Kidney (tissue), 22 donors: ENCODE measurements at places on chromosomes 1 and 21. TPM values are rescaled to one million over a fixed set of nuclear protein-coding genes. Genes with fewer than 3 reads are reported as not detected.
A peak's percentile ranks its signal among the peaks of the same experiment; 100 is the strongest.

DNA sequence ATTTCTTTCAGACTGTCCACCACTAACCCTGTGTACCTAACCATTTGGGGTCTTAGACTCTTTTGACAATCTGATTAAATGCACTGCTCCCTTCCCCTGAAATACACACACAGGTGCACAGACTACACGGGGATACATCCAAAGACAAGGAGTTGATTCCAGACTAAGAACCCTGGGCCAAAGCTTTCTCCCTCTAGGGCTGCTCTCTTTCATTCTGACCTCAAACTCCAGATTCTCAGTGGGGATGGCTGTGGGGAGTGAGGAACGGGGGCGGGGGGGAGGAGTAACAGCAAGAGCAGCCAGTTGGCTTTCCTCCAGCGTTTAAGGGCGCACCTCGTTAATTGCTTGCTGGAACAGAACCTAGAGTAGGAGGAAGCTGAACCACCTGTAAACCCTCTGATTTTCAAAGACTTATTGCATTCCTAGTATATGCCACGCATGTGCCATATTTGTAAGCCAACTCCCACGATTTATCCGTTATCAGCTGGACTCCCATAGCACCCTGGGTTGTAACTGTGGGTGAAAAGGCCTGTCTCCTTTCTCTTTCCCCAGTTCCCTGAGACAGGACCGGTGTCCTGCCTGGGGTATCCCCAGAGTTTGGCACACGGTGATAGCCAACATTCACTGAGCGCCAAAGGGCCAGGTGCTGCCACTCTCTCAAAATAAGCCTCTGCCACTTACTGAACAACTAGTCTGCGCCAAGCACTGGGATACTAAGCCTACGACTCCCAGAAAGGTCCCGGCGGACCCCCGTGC lies 920 bp downstream of the MTHFR start:
- DNase-seq = peak; percentile 84

GRCh38 chr1:31617916-31618746 lies 642 bp downstream of the HCRTR1 start:
- peak; percentile 83 for DNase-seq

DNA sequence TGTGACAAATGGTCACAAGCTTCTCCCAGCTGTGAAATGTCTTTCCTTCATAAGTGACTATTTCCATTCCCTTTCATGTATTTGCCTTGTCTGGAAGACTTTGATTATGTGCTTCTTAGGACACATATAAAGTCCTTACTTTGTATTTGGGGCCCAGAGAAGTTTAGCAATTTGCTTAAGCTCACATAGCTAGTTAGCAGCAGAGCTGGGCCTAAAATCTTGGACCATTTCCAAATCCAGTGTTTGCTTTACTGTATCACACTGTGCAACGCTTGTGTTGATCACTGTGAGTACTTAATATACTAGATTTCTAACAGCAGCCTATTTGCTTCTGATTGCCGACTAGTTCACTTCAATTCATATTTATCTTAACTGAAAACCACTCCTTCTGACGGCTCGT lies 2.2 kb upstream of the KCNA3 start:
- DNase-seq = no peak

- no peak for DNase-seq
These were observed 11.8 kb upstream of the IPP start for GRCh38 chr1:45762291-45762690.

GRCh38 chr1:66132324-66132723 lies 339.6 kb downstream of the PDE4B start:
- DNase-seq = no peak

SPRR2G gene
- not detected for total RNA-seq

DNA sequence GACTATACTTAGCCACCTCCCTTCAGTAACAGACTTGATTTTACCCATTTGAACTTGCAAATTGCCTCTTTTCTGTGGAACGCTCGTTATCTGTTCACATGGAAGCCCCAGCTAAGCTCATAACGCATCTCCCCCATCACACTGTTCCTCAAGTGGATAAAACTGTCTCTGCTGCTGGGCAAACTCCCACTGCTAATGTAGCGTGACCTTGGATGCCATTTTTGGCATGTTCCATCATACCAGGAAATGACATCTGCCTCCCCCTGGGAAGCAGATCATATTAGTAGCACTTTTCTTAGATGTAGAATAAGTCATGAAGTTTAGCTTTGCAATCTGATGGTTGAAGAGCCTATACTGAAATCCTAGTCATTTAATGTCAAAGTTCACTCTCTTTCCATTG lies 528.7 kb upstream of the PLXNA2 start:
- no peak for DNase-seq

- no peak for DNase-seq
These were observed 289.4 kb downstream of the ADGRL2 start for GRCh38 chr1:82090104-82090503.

DNA sequence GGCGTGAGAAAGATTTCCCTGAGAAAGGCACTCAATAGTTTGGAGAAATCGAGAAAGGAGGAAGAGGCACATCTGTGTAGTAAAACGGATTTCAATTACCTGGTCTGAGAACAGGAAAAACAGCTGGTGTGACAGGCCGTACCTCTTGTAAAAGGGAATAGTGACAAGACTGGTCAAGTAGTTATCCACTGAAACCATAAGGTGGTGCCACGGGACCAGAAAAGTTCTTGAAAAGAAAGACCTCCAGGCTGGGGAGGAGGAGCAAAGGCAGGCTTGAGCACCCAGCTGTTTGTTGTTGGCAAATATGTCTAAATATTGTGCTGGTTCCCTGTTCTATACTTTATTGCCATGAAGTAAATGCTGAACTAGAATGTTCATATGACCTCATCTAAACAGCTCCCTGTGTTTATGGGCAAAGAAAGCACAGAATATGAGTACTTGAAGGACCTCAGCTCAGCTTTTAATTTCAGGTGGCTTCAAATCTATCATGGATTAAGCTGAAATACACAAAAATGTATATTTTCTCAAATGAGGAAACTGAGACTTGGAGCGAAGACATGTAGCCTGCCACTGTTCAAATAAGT lies 4.0 kb downstream of the HAO2 start:
- peak; percentile 59 for DNase-seq

FOXD3 gene
- 0.31 TPM for total RNA-seq

DNA sequence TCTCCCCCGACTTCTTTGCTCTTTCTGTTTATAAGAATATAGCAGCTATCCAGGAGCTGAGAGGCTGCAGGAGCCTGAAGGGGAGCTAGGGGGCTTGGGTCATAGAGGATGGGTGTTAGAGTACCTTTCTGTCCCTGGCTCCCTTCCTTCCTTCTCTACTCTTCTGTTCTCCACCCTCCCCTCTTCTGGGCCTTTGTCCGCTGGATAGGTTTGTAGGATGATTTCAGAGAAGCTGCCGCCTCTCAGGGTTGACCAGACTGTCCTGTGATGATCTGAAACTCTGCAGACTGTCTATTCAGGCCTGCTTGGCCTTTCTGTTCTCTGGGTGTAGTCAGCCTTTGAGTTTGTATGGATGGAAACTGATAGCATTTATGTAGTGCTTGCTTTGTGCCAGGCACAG lies 26.3 kb downstream of the PPFIA4 start:
- DNase-seq = no peak

GRCh38 chr1:169348383-169349036 lies 19.1 kb downstream of the NME7 start:
- no peak for DNase-seq

DNA sequence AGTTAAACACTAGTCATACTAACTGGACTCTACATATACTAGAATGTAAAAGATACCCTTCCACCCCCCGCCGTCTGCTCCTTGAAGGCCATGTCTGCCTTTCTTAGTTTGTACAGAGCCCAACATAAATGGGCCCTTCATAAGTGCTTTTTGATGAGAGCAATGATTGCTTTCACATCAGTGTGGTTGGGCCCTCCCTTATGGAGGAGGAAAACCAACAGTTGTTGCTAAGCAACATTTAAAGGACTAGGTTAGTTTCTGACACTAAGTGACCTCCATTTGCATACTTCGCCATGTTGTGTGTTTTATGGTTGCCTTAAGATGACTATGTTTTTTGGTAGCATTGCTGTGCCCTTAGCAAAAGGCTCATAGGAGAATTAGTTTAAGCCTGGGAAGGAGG lies 182.0 kb upstream of the SGIP1 start:
- no peak for DNase-seq

- DNase-seq = no peak
These were observed 35.4 kb downstream of the OR2C3 start for GRCh38 chr1:247500865-247501264.

KIAA1614 gene
- 12.3 TPM for total RNA-seq

- no peak for DNase-seq
These were observed 2.0 kb upstream of the ADPRS start for GRCh38 chr1:36086529-36087232.

CELA3A gene
- not detected for total RNA-seq

DNA sequence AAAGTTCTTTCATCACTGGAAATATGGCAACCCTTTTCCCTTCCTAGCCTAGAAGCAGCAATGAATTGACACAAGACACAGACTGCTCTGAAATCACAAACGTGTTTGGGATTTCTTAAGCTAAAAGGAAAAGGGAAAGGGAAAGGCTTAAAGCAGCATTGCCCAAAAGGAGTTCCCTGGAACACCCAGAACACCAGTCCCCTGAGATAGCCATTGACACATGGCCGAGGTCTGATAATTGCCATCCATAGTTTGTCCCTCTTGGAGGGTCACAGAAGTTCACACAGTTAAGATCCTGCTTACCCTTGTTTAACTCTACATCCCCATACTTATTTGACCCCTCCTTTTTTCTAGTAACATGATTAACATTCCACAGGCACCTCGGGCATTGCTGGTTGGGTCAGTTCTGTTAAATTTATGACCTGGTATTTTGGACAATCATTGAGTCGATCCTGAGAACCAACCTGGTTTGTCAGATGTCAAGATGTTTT lies 72.9 kb downstream of the ZNF281 start:
- no peak for DNase-seq

GRCh38 chr1:112934577-112934976 lies 21.4 kb downstream of the SLC16A1 start:
- no peak for DNase-seq

GRCh38 chr1:8263791-8264190 lies 54.1 kb upstream of the SLC45A1 start:
- no peak for DNase-seq

DNA sequence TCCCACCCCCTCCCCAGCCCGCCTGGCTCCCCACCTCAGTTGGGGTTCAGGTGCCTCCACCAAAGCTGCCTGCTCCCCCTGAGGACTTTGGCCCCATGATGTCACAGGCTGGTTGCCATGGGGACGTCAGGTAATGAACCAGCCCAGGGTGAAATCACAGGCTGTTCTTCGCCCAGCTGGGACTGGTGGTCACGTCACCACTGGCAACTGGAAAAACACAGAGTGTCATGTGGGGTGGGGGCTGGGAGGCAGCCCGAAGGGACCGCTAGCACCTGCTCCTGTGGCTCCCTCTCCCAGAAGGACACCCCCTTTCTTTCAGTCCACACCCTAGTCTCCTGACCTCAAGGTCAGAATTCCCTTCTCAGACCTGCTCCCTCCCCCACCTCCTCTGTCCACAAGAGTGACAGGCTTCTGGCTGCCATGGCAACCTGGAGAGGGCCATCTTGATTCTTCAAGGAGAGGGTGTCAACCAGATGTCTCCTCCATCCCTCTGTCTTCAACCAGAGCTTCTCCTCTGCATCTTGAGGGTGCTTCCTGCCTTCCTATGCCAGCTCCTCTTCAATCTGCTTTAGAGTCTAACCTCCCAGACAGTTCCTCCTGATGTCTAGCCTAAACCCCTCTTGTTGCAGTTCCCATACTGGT lies 6.2 kb downstream of the FAM131C start:
- DNase-seq = peak; percentile 92

KRTAP12-2 gene
- not detected for total RNA-seq

- DNase-seq = peak; percentile 35
These were observed 29.2 kb upstream of the LRRC3 start for GRCh38 chr21:44425895-44426662.

PMVK gene
- 42.0 TPM for total RNA-seq

- DNase-seq = no peak
These were observed 43.3 kb downstream of the BCAR3 start for GRCh38 chr1:93638307-93638847.

IQCC gene
- total RNA-seq = 3.5 TPM

- no peak for DNase-seq
These were observed 26.3 kb downstream of the SELENOF start for GRCh38 chr1:86887479-86888162.

DNA sequence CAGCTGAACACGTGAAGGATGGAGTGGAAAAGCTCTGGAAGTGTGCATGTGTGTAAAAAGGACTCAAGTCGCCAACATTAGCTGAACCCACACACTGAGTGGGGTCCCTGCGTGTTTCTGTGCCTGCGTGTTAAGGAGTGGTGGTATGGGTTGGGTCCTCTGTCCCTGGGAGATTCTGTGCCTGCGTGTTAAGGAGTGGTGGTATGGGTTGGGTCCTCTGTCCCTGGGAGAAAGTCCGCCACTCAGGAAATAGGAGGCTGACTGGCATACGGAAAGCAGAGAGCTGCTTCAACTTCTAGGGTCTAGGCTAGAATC lies 7.0 kb upstream of the SOX13 start:
- no peak for DNase-seq

GRCh38 chr1:62493656-62494055 lies 56.8 kb downstream of the USP1 start:
- DNase-seq = no peak

GRCh38 chr1:43931711-43932660 lies 1.6 kb upstream of the ARTN start:
- no peak for DNase-seq

ADORA1 gene
- 4.9 TPM for total RNA-seq

- no peak for DNase-seq
These were observed 14.0 kb upstream of the SPSB1 start for GRCh38 chr1:9278585-9279153.

LRRIQ3 gene
- total RNA-seq = 1.6 TPM

GRCh38 chr1:116904791-116905320 lies 4.9 kb upstream of the PTGFRN start:
- DNase-seq = no peak

- DNase-seq = no peak
These were observed 16.4 kb downstream of the RNF220 start for GRCh38 chr1:44421446-44421884.

CFHR4 gene
- 0.35 TPM for total RNA-seq

FAM43B gene
- total RNA-seq = 2.5 TPM

OR2AK2 gene
- total RNA-seq = not detected

DNA sequence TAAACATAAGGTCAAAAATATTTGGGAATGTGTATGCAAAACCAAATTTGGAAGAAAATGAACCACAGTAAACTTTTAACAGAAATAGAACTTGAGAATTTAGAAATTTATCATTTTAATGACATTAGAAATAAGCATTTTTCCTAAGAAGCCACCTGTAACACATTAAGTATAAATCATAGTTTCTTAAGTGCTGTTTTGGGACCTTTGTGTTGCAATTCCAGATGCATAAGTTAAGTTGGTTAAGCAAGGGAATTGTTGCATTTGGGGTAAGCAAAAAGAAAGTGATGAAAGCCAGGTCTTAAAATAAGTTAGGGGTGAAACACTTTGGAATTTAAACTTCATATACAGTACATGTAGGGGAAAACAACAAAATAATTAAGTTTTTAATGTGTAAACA lies 49.8 kb downstream of the CDKN2C start:
- no peak for DNase-seq

GRCh38 chr1:205583461-205584130 lies 48.2 kb downstream of the ELK4 start:
- DNase-seq = no peak

- DNase-seq = no peak
These were observed 15.5 kb upstream of the FAM131C start for GRCh38 chr1:16088996-16089395.

GRCh38 chr1:156129687-156130577 lies 15.4 kb downstream of the LMNA start:
- peak; percentile 92 for DNase-seq
